Activated CD4-positive, alpha-beta T cell treated with anti-CD3 and anti-CD28 coated beads for 24 hours (primary cell): ENCODE measurements at places on chromosomes 7 and 10.
A peak's percentile ranks its signal among the peaks of the same experiment; 100 is the strongest.

DNA sequence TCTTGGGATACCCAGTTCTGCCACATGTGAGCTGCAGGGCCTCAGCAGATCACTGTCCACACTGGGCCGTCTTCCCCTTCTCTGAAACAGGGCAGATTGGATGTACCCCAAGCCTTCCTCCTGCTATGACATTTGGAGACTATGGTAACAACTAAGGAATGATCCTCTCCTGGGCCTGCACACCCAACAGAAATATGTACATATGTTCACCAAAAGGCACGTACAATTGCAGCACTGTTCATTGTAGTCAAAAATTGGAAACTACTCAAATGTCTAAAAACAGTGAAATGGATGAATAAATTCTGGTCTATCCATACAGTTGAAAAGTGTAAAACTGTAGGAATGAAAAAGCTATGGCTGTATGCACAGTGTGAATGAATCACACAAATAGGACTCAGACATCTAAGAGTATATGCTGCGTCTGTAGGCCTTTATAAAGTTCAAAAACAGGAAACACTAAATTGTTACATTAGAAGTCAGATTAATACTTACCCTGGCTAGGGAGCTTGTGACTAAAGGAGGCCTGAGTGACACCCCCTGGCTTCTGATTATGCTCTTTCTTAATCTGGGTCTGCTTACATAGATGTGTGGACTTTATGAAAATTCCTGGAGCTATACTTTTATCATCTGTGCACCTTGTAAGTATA lies 16.1 kb upstream of the XPNPEP1 start:
- DNase-seq, result no peak

GRCh38 chr7:70953796-70954195 lies 178.1 kb upstream of the GALNT17 start:
- DNase-seq, result no peak

DNA sequence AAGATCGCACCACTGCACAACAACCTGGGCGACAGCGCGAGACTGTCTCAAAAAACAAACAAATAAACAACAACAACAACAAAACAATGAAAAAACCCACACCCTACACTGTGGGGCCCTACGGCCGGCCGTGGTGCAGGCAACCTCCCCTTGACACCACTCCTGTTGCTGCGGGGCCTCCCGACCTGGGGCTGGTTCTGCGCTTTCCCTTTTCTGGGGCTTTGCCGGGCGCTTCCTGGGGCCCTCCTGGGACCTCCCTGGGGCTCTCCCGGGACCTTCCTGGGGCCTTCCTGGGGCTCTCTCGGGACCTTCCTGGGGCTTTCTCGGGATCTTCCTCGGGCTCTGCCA lies 46.6 kb downstream of the INSIG1 start:
- peak; percentile 20 for DNase-seq

DNA sequence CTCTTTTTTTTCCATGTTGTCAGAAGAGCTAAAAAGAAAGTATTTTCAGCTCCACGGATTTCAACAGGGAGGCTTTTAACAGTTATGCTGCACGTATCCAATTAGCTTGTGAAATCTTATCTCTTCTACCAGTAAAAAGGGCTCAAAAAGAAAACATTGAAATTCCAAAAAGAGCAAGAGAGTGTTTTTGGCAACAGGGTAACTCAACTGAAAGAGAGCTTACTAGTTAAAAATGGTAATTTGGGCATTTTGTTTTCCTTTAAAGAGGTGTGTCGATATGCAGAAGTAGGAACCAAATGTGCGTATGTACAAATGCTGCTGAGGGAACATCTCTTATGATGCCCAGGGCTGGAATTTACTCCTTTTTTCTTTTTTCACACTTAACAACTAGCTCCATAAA lies 292.8 kb downstream of the PRKG1 start:
- DNase-seq, result no peak

- no peak for DNase-seq
Observed at GRCh38 chr7:57210212-57210611, 78.0 kb upstream of the ZNF479 start.

DNA sequence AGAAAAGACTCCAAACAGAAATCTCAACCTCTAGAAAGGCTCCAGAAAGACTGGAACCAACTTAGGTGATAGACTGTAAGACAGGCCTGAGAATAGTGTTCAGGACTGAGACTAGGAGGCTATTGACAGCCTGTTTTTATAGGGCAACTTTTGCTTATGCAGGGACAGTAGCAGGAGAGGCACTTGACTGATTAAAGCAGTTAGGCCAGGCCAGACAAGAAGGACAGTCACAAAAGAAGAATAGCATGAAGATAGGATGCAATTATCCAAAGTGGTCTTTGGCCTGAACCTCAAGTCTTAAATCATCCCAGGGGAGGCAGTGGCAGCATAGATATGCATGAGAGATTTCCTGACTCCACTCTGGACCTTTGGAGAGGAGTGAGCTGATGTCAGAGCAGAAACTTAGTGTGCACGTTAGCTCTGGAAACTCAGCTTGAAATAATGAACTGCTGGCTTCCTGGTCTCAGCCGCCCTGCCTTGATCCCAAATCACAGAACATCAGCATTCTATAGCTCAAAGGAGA lies 290.6 kb downstream of the SORCS3 start:
- no peak for DNase-seq

- no peak for DNase-seq
Observed at GRCh38 chr10:49230004-49230403, 41.8 kb upstream of the TMEM273 start.

DNA sequence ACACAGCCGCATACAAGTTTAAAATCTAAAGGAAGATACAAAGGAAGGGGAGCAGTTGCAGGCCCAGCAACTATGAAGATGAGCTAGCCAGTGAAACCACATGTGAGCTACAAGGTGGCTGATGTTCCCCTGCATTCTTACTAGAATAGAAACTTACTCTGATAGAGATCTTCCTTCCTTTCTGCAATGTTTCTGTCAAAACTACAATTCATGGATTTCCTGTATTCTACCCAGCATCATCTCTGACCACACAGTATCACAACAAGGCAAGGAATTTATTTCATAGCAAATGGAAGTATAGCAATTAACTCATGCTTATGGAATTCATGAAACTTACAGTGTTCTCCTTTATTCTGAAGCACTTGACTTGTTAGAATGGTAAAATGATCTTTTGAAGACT lies 68.7 kb upstream of the AASS start:
- DNase-seq, result no peak

DNA sequence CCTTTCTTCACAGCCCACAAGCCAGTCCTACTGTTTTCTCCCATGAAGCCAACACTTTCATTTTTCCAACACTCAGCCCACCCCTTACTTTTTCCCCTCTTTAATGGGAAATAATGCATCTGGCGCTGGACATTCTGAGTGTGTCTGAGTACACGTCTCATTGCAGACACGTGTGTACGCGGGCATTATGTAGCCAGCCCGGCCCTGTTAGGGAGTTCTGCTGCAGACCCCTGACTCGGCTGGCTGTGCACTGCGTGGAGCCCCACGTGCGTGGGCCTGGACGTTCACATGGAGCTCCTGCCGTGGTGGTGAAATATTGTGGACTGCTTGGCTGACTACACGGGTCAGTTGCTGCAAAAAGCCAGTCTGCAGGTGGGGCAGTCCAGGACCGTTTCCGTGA lies 233.0 kb downstream of the ADARB2 start:
- DNase-seq, result no peak

- DNase-seq, result no peak
Observed at GRCh38 chr10:125008689-125009638, 67.0 kb downstream of the ZRANB1 start.

DNA sequence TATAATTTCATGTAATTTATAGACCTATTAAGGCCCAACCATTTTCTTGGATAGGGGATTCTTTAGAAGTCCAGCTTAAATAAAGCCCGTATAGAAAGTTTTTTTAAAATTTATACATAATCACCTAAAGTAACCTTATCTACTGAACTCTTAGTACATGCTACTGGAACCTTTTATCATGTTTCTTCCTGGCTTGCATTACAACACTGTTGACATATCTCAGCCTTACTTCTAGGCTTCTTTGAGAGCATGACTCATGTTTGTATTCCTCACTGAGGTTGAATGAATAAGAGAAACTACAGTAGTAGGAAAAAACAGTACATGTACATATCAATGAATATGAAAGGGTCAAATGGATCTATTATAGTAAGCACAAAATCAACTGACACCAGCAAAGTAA lies 8.2 kb upstream of the MAGI2 start:
- DNase-seq, result no peak

- DNase-seq, result no peak
Observed at GRCh38 chr7:129295015-129295423, 70.2 kb downstream of the AHCYL2 start.

- DNase-seq, result peak; percentile 34
Observed at GRCh38 chr10:124688889-124689670, 55.1 kb downstream of the FAM53B start.

- peak; percentile 48 for DNase-seq
Observed at GRCh38 chr10:31099664-31100063, 68.0 kb upstream of the ZNF438 start.

- DNase-seq, result no peak
Observed at GRCh38 chr7:37930226-37930948, 9.9 kb downstream of the EPDR1 start.

GRCh38 chr7:71388181-71388580 lies 256.2 kb downstream of the GALNT17 start:
- DNase-seq, result no peak

- no peak for DNase-seq
Observed at GRCh38 chr7:140247559-140247958, 70.8 kb upstream of the KDM7A start.

- DNase-seq, result no peak
Observed at GRCh38 chr7:48004032-48004431, 24.6 kb upstream of the HUS1 start.

- DNase-seq, result no peak
Observed at GRCh38 chr7:47439181-47439667, 142.7 kb downstream of the TNS3 start.

GRCh38 chr10:2972216-2972615 lies 95.1 kb upstream of the PFKP start:
- no peak for DNase-seq

DNA sequence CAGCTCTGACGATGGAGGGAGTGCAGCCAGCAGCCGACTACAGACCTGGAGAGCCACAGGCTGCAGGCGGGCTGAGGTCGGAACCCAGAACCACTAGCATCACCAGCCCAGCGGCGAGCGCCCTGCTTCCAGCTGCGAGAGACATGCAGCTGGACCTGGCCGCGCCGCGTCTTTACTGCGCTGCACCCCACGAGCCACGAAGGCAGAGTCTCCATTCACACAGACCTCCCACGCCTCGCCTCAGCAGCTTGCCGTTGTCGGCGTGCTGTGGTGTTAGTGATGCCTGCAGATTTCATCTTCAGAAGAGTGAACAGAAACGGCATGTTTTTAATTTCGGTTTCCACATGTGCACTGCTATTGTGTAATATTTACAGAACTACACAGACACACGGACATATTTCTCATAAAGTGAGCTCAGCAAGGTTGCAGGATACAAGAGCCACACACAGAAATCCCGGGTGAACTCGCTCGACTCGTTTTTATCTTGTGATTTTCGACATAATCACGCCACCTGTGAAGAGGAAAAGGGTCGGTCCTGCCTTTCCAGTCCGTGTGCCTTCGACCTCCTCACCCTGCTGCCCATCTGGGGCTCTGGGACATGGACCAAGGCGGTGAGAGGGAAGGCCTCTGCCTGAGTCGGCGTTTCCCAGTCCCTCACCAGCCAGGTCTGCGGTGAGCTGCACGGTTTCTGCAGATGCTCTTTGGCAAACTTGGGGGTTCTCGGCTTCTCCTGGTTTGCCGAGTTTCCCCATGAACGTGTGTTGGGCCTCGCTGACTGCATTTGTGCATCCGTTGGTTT lies 252.2 kb downstream of the ELFN1 start:
- DNase-seq, result peak; percentile 51

GRCh38 chr10:70130878-70131559 lies 1.6 kb downstream of the AIFM2 start:
- DNase-seq, result no peak

GRCh38 chr7:75656740-75657139 lies 82.0 kb downstream of the HIP1 start:
- DNase-seq, result no peak
